ENCODE measurements at places on chromosomes 1 and 21.

DNA sequence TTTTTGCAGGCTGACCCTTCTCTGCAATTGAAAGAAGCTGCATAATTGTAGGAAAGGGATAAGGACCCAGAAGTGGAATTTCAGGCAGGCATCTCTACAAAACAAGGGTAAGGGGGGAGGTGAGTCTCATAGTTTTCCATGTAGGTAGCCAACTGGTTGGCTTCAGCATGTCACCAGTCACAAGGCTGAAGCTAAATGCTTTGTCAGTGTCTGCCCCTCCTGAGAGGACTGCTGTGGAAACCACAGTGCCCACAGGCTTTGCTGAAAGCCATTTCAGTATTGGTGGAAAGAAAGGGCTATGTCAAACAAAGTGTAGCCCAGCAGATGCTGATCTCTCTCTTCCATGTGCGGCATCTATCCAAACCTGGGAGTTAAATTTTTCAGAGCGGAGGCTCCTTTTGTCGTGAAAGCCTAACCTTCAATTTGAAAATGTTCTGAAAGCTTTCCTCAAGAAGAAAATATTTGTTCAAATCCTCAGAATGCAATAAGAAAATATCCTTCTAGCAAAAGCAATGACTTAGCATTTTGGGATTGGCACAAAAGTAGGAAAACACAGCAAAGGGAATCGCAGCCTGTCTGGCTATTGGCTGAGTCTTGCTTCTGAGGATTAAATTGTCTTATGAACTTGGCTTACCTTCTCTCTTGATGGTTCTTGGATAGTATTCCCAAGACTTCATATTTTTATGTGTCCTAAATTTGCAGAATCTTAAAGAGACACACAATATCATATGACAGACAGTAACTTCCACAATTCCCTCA lies 591.7 kb downstream of the PLPP3 start:
- peak; percentile 32 for DNase-seq

GRCh38 chr1:68175621-68176398 lies 56.5 kb downstream of the WLS start:
- peak; percentile 72 for DNase-seq

DNA sequence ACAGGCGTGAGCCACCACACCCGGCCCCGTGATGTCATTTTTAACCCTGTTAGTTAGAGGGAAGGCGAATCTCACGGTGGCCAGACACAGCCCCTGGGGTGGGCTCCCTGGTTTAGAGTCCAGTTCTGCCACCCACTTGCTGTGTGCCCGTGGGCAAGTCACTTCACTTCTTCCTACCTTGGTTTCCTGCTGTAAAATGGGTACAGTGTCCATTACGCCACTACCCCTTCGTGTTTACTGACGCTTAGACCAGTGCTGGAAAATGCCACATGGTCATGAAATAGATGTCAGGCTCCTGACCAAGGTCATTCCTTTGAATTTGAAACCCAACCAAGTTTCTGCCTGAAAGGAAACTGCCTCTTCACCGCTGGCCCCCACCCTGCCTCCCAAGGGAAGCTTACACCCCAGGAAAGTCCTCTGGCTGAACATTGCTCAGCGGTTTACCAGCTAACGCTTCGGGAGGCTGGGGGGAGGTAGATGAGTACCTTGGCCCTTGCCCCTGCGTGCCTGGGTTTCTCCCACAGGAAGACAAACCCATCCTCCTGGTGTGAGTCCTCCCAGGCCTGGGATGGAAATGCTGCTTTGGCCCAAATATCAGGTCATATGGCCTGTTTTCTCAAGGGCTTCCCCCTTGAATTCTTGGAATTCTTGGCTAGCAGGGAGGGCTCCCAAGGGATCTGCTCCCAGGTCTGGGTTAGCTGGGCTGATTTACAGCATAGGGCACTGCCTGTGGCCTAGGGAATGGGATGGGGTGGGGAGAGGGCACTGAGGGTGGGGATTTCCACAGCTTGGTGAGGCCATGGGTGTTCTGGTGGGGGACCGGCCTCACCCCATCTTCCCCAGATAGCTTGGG lies 7.6 kb upstream of the AADACL4 start:
- DNase-seq = peak; percentile 68

DNA sequence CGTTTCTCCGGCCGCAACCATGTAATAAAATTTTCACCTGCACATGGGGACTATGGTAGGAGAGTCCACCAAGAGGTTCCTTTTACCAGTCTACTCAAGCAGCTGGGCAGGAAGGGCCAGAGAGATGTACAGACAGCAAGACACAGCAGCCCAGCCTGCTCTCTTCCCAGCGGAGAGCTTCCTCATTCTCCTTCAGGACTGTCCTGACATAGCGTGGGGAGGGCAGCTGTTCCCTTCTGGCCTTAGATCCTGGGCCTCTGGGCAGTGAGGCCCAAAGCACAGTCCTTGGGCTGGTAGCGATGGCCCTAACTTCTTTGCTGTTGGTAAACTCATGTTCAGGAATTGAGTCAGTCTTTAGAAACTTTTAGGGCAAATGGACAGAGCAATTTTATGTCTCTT lies 89.1 kb downstream of the BCAR3 start:
- no peak for DNase-seq

GRCh38 chr21:46661211-46661625 lies 25.7 kb downstream of the PRMT2 start:
- DNase-seq = no peak

DNA sequence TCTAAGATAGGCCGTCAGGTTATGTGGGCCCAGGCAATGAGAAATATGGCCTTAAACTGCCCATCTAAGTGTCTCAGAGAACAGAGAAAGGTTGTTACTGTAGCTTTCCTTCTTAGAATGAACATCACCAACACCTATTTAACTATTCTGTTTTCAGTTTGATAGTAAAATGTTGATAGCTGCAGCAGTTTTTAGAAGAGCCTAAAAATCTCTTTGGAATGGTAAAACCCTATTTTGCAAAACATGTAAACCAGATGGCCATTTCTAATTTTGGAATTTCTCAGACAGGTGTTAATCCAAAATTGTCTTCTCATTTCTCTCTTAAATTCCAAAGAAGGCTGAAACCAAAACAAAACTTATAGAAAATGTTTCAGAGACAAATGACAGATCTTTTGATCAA lies 57.5 kb downstream of the DIPK1A start:
- no peak for DNase-seq

DNA sequence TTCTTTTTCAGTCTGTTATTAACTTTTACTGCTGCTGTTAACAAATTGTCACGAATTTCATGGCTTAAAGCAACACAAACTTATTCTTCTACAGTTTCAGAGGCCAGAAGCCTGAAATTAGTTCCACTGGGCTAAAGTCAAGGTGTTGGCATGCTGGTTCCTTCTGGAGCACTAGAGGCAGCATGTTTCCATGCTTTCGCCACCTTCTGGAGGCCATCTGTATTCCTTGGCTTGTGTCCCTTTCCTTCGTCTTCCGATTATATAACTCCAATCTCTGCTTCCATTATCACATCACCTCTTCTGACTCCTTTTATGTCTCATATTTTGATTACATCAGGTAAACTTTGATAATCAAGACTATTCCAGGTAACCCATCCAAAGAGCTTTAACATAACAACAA lies 1742.1 kb downstream of the BRINP3 start:
- DNase-seq = peak; percentile 2

DNA sequence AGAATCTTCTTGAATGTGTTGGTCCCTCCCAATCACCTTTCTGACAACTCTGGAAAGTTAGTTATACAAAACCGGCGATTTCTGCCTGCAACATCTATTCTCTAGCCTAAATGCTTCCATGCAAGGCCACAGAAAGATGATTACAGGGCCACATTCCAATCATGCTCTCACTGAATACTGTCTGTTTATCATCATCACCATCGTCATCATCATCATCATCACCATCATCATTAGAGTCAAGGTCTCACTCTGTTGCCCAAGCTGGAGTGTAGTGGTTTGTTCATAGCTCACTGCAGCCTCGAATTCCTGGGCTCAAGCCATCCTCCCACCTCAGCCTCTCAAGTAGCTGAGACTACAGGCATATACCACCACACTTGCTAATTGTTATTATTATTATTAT lies 521.2 kb upstream of the DAB1 start:
- DNase-seq = no peak

DNA sequence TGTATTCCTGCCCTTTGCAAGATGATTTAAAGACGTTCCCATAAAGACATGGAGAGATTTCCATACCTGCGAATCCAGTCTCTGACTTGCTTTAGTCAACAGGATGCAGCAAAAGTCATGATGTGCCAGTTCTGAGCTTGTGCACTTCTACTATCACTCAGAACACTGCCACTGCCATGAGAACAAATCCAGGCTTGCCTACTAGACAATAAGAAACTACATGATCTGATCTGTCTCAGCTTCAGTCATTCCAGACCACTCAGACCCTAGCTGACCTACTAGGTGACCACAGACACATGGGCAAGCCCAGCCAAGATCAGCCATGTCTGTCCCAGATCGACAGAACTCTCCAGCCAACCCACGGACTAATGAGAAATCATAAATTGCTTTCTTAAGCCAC lies 219.2 kb downstream of the RRAGC start:
- no peak for DNase-seq

- no peak for DNase-seq
Observed at GRCh38 chr1:36464605-36465393, 615 bp upstream of the MRPS15 start.

- DNase-seq = no peak
Observed at GRCh38 chr21:42376338-42376982, 10.1 kb upstream of the TFF1 start.

- peak; percentile 67 for DNase-seq
Observed at GRCh38 chr1:96236156-96236739, 485.3 kb upstream of the PTBP2 start.
